ENCODE measurements at places on chromosomes 7 and 10.
A peak's percentile ranks its signal among the peaks of the same experiment; 100 is the strongest.

GRCh38 chr10:113119801-113120200 is 169.8 kb downstream of the TCF7L2 start:
- no peak for DNase-seq

GRCh38 chr7:149880638-149881311 is 7.0 kb downstream of the ATP6V0E2 start:
- DNase-seq = peak; percentile 13

- no peak for DNase-seq
These were observed 98.3 kb upstream of the KCNIP2 start for GRCh38 chr10:101941871-101942270.

DNA sequence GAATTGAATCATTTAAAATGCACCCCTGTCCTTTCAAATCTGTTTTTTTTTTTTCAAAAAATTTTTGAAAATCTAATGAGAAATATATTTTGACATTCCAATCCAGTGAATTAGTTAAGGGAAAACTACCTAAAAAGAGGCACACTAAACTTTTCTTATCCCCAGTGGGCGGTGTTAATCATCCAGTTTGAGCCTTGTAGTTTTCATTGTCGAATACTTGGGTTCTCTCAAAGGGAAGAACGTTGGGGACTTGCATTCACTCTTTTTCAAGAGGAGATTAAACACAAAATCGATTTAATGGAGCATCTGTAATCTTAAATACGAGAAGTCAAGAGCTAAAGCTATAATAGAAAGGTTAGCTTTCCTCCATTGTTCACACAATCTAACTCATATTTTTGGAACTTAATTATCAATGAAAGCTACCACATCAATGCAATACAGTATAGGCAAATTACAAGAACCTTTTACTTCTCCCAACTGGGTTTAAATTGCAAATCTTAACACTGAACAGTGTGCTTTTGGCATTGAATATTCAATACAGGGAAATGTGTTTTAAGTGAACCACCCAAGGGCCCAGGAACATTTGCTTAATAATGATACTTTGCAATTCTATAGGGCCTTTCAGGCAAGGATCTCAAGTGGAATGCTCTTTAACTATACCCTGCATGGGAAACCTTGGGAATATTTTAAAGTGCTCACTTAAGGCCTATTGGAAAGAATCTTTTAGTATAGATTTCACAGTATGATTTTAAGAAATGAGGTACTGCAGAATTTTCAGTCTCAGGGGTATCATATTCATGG is 13.1 kb upstream of the SP8 start:
- no peak for DNase-seq

- no peak for DNase-seq
These were observed 12.0 kb downstream of the SGCE start for GRCh38 chr7:94643771-94644545.

DNA sequence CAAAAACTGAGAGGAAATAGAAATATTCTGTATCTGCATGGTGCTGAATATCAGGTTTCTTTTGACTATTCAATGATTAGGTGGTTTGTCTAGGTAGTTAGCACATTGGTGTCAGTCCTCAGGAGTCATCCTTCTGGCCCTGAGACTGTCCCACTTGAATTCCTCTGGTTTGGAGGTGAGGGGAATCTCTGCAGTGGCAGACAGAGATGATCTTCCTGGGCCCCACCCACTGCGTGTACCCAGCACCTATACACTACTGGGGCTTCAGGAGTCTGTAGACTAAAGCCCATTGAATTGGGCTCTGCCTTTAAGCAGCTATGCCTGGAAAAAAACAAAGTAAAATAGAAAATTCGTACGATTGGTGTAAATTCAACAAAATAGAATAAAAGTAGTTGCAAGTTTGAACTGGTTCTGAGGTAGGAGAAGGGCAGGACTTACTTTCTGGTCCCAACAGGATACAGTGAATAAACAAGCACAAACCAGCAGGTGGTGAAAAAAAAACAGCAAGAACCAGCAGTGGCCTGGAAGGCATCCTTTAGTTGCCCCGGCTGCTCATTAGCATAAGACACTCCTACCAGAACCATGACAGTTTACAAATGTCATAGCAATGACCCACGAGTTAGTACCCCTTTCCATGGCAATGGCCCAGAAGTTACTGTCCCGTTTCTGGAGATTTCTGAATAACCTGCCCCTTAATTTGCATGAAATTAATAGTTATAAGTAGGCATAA is 1.7 kb downstream of the LIPM start:
- no peak for DNase-seq

DNA sequence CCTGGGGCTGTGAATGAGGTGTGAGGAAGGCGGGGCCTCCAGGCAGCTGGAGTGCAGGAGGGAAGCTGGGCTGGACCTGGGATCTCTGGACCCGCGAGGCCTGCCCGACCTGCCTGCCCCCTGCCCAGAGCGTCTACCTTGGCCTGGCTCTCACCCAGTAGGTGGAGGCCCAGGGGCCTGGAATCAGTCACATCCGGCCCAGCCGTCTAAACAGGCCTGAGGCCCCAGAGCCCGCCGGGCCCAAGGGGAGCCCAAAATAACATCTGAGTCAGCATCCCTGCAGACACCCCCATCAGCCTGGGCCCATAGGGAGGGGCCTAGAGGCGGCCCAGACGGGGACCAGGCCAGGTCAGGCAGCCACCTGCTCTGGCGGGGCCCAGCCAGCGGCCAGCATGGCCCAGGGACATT is 15.1 kb upstream of the ELN start:
- peak; percentile 47 for DNase-seq

GRCh38 chr7:10798044-10798443 is 175.6 kb upstream of the PHF14 start:
- no peak for DNase-seq
